ENCODE measurements at places on chromosomes 7 and 10.

DNA sequence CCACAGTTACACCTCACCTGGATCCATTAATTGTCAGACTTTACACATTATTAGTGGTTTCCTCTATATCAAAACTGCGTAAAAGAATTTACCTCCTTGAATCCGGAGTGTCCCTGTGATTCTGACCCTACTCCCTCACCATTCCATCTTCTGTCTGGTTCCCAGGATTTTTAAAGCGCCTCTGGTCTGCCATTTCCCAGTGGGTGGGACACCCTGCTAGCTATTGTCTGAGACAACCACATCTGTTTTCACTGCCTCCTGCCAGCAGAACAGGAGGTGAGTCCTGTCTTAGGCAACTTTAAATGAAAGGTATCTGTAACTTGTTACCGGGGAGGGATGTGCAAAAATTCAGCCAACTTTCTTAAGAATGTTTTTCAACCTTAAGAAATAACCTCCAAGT lies 2.3 kb downstream of the MACROH2A2 start:
- no peak for DNase-seq

DNA sequence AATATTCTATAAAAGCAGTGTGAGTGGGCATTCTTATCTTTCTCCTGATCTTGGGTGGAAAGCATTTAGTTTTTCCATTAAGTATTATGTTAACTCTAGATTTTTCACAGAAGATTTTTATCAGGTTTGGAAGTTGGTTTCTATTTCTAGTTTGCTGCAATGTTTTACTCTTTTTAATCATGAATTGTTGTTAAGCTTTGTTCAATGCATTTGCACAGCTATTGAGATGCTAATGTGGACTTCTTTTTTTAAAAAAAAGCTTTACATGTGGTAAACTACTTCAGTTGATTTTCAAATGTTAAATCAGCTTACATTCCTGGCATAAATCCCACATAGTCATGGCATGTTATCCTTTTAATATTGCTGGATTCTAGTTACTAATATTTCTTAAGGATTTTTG lies 363.6 kb upstream of the NRP1 start:
- DNase-seq, result no peak

GRCh38 chr10:121823993-121824463 lies 103.8 kb downstream of the ATE1 start:
- DNase-seq, result no peak

- no peak for DNase-seq
These were observed 54.5 kb upstream of the PDZD8 start for GRCh38 chr10:117429643-117430265.

GRCh38 chr10:59700709-59701108 lies 8.9 kb downstream of the SLC16A9 start:
- no peak for DNase-seq

DNA sequence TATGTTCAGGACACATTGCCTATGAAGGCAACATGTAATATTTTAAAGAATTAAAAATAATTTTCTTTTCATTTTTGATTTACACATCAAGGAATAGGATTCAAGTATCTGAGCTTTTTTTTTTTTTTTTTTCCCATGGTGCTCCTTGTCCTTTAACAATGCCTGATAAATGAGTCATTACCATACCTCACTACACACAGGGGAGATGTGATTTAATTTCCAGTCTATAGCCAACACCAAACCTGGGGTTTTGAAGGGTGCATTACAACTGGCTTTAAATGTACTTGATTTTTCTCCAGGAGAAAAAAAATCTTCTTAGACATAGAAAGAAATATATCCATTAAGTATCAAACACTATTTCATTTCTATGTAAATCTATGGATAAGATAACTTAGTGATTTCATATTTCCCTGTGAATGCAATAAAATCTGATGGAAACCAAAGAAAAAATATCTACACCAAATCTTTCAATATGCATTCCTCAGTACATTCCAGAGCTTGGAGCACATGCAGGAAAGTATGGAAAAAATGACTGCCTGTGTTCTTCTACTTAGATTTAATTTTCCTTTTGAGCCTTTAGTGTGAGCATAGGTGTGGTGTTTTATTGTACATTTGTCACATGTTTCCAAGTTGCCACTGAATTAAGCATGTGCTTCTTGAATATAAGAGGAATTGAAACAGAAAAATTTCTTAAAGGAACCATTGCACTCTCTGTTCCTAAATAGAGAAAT lies 204.8 kb upstream of the MEOX2 start:
- no peak for DNase-seq

GRCh38 chr7:126856691-126857291 lies 395.9 kb downstream of the GRM8 start:
- DNase-seq, result no peak

DNA sequence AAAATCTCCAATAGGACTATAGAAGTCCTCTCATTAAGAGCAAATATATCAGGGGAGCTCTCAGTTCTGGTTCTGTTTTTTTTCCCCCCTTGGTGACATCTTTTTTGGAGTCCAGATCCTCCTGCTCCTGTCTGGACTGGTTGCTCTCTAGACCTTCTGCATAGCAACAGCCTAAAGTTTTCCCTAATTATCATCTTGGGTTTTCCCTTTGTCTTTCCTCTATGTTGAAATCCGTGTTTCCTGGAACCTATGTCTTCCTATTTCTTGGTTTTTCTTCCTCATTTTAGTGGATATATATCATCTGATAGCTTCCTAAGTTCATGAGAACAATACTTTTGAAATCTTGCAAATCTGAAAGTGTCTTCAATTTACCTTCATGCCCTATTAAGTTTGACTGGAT lies 29.7 kb upstream of the MTERF1 start:
- DNase-seq, result no peak

- no peak for DNase-seq
These were observed 39.2 kb downstream of the AGAP3 start for GRCh38 chr7:151125470-151125845.

DNA sequence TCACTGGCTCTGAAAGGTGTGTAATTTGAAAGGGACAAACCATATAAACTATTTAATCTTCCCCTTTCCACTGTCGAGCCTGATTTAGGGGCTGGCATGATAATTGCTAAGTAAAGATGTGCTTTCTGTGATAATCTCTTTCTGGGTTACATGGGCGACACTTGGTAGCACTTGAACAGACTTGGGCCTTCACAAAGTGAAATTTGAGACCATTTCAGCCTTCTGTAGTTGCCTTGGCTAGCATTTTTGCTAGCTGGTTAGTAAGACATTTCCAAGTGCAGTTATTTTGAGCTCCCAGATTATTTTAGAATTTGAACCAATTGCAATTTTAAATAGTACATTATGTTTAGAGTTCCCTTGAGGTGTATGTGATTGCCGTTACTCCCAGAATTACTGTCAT lies 432.7 kb upstream of the GALNT17 start:
- no peak for DNase-seq

DNA sequence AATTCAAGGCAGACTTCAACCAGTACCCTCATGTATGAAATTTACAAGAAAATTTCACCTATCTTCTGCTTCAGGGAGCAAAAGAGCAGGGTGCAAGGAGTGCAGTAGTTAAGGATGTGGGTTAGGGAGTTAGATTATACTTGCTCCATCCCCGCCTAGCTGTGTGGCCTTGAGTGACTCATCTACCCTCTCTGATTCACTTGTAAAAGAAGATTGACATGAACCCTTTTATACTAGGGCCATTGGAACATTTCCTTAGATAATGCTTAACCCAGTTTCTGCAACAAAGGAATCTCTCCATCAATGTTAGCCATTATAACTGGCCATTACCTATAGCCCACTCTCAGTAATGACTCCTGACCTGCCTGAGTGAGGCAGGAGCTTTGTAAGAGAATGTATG lies 10.2 kb upstream of the HSPA12A start:
- DNase-seq, result no peak

DNA sequence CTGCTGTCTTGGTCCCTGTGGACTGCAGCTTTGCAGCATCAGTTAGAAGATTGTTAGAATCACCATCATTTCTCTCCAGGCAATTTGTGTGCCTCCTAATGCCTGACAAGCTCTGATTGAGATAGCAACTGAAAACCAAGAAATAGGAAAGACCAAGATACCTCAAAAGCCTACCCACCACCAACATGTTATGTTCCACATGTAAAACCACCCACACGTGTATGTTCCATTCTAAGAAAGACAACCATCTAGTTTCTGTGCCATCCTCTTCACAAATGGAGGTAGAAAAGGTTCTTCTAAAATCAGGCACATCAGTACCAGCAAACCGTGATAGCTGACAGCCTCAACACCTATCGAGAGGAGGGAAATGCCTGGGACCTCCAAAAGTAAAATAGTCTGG lies 46.9 kb downstream of the TASOR2 start:
- DNase-seq, result no peak

All from esophagus squamous epithelium (tissue), 5 donors.